CD4-positive, alpha-beta T cell treated with Interleukin-1 beta for 1 hour (primary cell): ENCODE measurements at places on chromosomes 16 and 17.
A peak's percentile ranks its signal among the peaks of the same experiment; 100 is the strongest.

DNA sequence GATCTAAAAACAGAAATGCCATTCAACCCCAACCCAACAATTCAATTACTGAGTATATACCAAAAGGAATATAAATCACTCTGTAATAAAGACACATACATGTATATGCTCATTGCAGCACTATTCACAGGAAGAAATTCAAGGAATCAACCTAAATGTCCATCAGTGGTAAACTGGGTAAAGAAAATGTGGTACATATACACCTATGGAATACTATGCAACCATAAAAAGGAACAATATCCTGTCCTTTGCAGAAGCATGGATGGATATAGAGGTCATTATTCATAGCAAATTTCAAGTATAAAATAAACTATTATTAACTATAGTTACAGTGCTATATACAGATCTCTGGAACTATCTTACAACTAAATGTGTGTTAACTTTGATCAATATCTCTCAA lies 599.3 kb downstream of the CDH11 start:
- DNase-seq: no peak

- DNase-seq: no peak
These were observed 4.6 kb downstream of the KIFC3 start for GRCh38 chr16:57797526-57798266.

- DNase-seq: no peak
These were observed 17.1 kb downstream of the ANKRD11 start for GRCh38 chr16:89473136-89473712.

DNA sequence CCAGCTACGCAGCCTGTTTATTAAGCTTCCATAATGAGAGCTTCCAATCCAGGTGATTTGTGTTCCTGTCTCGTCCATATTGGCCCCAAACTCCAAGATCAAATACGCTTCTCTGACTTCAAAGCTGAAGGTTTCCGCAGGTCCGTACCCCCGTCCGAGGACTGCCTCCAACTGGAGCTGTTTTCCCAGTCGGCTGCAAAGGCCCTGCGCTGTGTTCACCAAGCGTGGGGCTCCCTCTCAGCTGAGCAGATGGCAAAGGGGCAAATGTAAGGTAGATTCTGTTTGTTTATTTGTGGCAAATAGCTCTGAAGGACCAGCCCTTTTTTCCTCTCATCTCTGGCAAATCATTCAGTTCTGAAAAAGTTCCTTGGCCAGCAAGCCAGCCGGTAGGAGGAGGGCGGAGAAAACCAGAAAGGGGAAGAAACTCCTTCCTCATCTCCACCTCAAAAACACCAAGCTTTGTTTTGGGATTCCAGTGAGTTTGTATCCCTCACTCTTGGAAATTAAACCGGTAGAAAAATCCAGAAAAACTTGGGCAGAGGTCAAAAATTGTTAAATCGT lies 35.2 kb downstream of the NXN start:
- no peak for DNase-seq

- DNase-seq: no peak
These were observed 8.3 kb downstream of the NME3 start for GRCh38 chr16:1762879-1763520.

GRCh38 chr17:17200311-17200710 lies 5.8 kb downstream of the PLD6 start:
- no peak for DNase-seq

- no peak for DNase-seq
These were observed 179.3 kb upstream of the CIBAR2 start for GRCh38 chr16:85291302-85292148.

- peak; percentile 59 for DNase-seq
These were observed 42.4 kb upstream of the AKTIP start for GRCh38 chr16:53545433-53545832.

DNA sequence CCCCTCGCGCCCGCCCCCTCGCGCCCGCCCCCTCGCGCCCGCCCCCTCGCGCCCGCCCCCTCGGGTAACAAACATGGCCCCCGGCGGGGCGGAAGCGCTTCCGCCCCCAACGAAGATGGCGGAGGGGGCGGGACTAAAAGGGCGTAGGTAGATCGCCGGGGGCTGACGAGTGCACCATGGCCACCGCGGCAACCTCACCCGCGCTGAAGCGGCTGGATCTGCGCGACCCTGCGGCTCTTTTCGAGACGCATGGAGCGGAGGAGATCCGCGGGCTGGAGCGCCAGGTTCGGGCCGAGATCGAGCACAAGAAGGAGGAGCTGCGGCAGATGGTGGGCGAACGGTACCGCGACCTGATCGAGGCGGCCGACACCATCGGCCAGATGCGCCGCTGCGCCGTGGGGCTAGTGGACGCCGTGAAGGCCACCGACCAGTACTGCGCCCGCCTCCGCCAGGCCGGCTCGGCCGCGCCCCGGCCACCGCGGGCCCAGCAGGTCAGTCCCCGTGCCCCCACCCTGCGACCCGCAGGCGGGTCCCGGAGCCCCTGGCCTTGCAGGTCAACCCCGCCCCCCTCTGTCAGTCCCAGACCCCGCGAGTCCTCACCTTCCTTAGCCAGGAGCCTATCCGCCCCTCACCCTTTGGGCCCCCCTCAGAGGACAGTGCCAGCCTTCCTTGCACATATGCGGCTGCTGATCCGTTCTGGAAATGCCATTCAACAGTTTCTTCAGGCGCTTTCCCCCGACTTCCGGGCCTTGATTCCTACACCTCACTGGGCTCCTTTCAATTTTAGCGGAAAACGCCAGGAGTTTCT lies at the start of gene COG1:
Gene COG1 (plus strand): TSS at position 162 of the 808 bp plus-strand sequence. CDS start 15 bp downstream, at position 177.
- peak; percentile 88 for DNase-seq

DNA sequence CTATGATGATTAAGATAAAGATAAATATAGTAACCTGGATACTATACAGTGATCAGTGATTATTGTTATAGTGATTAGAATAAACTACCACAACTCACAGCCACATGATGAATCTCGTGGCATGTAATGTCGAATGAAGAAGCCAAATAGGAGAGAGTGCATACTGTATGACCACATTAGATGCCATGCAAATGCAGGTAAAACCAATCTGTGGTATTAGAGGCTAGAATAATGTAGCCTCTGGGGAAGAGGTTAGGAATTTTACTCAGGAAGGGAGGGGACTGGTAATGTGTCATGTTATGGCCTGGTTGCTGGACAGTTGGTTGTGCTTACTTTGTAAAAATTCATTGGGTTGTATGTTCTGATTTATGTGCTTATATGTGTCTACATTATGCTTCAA lies 402.7 kb downstream of the CDH13 start:
- DNase-seq: no peak

- DNase-seq: peak; percentile 52
These were observed 188.2 kb downstream of the FTO start for GRCh38 chr16:53892155-53892554.

DNA sequence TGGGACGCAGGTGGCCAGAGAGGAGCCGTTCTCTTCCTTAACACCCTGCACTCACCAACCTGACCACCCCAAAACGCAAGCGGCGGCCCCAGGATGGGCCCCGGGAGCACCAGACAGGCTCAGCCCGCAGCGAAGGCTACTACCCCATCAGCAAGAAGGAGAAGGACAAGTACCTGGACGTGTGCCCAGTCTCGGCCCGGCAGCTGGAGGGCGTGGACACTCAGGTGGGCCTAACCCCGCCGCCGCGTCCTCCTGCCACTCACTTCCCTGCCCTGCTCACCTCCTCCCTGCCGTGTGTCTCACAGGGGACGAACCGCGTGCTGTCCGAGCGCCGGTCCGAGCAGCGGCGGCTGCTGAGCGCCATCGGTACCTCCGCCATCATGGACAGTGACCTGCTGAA lies 4.6 kb upstream of the HSD3B7 start:
- no peak for DNase-seq
